NCI-H69 (cell line): ENCODE measurements at places on chromosomes 4 and X.
A peak's percentile ranks its signal among the peaks of the same experiment; 100 is the strongest.

DNA sequence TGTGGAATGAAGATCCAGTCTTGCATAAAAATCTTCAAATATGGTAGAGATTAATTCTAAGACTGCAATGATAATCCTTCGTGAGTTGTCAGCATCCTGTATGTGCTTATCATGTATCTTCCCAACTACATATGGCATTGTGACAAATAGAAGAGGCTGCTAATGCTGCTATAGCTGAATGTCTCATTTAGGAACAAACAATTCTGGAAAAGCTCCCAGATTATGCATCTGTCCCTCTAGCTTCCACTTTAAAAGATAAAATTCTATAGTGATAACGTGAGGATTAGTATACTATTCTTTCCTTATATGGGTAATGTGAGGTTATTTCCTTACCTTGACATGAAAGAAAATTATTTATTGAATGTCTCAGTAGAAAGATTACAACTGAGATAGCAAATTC, 930.9 kb downstream of the DMD start:
- no peak for DNase-seq

DNA sequence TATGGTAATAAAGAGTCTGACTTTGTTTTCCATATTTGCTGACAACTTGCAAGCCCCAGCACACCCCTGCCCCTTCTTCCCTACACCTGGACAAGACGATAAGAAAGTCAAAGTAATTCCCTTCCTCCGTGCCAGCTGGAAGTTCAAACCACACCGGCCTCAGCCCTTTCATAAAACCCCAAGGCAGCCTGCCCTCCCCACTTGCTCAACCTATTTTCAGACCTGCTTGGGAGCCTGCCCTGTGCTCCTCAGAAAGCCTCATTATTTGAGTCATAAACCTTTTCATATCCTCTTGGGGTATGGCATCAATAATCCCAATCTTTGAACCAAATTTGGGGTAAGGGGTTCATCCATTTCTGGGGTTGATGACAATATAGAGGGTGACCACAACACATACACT, 29.5 kb downstream of the NIPAL1 start:
- no peak for DNase-seq

DNA sequence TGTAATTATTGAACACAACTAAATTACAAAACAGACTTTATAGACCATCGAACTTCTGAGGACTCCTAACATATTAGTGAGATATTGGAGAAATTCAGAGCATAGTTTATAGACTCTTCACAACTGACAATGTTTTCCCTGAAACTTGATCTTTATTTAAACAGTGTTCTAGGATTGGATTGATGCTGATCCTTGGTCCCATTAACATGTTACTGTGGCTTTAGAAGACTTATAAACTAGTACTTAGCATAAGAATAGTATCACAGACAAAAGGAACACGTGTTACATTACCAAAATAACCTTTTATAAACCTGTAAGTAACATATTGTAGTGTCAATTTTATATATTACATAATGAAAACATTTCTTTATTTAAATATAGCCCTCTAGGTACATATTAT, 689.6 kb downstream of the CCSER1 start:
- peak; percentile 9 for DNase-seq

GRCh38 chrX:66162331-66162822, 1.7 kb upstream of the HEPH start:
- no peak for DNase-seq

DNA sequence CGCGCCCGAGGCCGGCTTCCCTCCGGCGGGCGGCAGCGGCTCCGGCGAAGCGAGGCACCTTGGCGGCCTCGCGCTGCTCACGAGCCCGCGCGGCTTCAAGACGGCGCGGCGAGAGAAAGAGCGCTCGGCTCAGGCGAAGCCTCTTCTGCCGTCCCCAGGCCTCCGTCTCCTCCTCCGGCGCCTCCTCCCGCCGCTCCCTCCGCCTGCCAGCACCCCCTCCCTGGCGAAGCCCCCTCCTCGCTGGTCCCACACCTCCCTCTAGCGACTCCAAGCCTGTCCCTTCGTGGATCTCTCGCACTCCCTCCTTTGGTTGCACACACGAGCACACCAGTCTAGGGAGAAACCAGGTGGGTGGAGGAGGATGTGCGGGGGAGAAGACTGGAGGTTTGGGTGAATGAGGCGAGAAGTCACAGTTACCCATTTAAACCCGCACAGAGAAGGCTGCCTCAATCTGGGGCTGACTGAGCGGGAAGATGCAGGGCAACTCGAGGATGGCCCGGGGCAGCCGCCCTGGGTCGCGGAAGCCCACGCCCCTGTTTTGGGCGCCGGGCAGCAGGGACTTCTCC, at the start of gene CAMK2D:
Gene CAMK2D (minus strand): TSS at position 119 of the 566 bp plus-strand sequence. CDS start 670 bp downstream, outside the sequence.
- peak; percentile 90 for DNase-seq
